ENCODE measurements at places on chromosomes 5 and 9.

DNA sequence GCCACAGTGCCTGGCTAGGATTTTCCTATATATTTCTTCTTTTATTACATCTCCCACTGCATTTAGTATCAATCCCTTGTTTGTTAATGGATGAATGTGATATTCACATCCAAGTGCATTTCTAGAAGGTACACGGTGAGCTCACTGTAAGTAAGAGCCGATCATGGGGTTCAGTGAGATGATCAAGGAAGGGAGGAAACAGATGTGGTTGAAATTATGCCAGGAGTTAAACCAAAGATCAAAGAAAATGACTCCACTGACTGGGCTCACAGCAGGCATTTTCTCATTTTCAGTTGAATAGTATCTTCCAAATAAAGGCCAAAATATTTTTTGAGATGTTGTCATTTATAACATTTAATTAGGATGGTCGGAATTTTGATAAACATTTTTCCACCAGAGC lies 97.8 kb downstream of the CFAP90 start:
- H3K4me3 ChIP-seq = no peak overlapping the region
- H3K36me3 ChIP-seq = no peaks in the 10 kb centered on the region
- H3K27me3 ChIP-seq = no peaks in the 10 kb centered on the region
- H3K4me1 ChIP-seq = no peaks in the 10 kb centered on the region

GRCh38 chr5:149429839-149430721 lies 51.0 kb upstream of the IL17B start:
- peak; percentile 69 for DNase-seq
- no peak overlapping the region for H3K4me3 ChIP-seq

GRCh38 chr9:18568973-18569372 lies 95.0 kb downstream of the ADAMTSL1 start:
- no peaks in the 10 kb centered on the region for H3K4me1 ChIP-seq
- no peak overlapping the region for H3K27ac ChIP-seq
- DNase-seq = no peak
- no peak overlapping the region for H3K4me3 ChIP-seq

- no peak overlapping the region for H3K27ac ChIP-seq
- no peak overlapping the region for H3K4me3 ChIP-seq
- H3K27me3 ChIP-seq = no peaks in the 10 kb centered on the region
- no peaks in the 10 kb centered on the region for H3K36me3 ChIP-seq
- H3K4me1 ChIP-seq = no peaks in the 10 kb centered on the region
These were observed 83.0 kb downstream of the SMC2 start for GRCh38 chr9:104177003-104177611.

- H3K36me3 ChIP-seq = no peaks in the 10 kb centered on the region
- H3K4me3 ChIP-seq = no peak overlapping the region
- DNase-seq = no peak
These were observed 26.2 kb downstream of the SLC35A4 start for GRCh38 chr5:140590861-140591260.

- H3K27ac ChIP-seq = no peak overlapping the region
- H3K36me3 ChIP-seq = no peaks in the 10 kb centered on the region
- DNase-seq = no peak
- no peak overlapping the region for H3K4me3 ChIP-seq
- no peaks in the 10 kb centered on the region for H3K27me3 ChIP-seq
- H3K4me1 ChIP-seq = peaks cover 3% of the 10 kb centered on the region
These were observed 306.7 kb upstream of the BRINP1 start for GRCh38 chr9:119675951-119676350.

DNA sequence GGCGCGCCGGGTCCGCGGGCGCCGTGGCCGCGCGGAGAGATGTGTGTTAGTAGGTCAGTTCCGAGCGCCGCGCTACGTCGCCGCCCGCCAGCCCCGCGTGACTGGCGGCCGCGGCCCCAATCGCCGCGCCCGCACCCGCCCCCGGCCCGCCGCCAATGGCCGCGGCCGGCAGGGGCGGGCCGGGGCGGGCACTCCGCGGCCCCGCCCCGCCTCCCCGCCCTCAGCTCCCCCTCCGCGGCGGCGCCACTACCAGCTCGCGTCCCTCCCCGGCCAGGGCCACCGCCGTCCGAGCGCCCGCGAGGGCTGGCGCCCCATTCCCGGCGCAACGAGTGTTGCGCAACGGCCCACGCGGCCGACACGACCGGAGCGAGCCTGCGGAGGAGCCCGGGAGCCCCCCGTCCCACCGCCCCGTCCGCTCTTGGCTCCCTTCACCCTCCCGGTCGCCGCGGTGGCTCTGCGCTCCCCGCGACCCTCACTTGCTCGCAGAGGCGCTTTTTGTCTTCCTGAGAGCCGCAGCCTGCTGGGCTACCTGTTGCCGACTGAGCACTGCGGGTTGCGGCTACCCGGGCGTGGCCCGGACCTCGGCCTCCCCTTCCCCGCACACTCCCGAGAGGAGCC lies at the start of gene NFIL3:
Gene NFIL3 (minus strand): TSS at position 48 of the 618 bp plus-strand sequence. CDS start 13,098 bp downstream, outside the sequence.
- H3K27ac ChIP-seq = peak within 1 kb of the TSS; percentile 100
- peaks cover 9% of the 10 kb centered on the region for H3K4me1 ChIP-seq
- DNase-seq = peak; percentile 89
- H3K4me3 ChIP-seq = peak within 1 kb of the TSS; percentile 74
- H3K36me3 ChIP-seq = no peaks in the 10 kb centered on the region

GRCh38 chr5:125185740-125186139 lies 439.3 kb upstream of the ZNF608 start:
- H3K27me3 ChIP-seq = no peaks in the 10 kb centered on the region
- H3K4me3 ChIP-seq = no peak overlapping the region
- no peak for DNase-seq

DNA sequence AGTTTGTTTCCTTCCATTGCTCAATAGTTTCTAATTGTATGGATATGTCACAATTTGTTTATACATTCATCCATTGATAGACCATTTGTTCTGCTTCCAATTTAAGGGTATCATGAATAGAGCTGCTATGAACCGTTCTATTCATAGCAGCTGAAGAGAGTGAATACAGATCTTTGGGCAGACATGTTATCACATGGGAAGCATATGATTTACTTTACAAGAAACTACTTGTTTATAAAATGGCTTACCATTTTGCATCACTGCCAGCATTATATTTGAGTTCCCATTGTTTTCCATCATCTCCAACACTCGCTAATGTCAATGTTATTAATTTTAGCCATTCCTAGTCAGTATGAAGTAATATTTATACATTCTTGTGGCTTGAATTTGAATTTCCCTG lies 549.0 kb downstream of the MAT2B start:
- no peak overlapping the region for H3K27ac ChIP-seq
- H3K4me3 ChIP-seq = no peak overlapping the region
- no peaks in the 10 kb centered on the region for H3K4me1 ChIP-seq

DNA sequence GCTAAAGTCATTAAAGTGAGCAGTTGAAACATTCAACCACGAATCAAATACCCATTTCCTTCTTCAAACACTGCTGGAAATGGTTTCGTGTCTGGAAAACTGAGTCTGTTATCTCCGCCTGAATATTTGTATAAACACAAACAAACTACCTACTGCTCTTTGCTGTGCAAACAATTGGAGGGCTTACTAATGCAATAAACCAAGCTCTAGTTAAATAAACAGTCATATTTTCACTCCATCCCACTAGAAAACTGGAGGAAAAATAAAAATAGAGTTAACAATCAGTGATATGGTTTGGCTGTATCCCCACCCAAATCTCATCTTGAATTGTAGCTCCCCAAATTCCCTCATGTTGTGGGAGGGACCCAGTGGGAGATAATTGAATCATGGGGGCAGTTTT lies 397.6 kb downstream of the RASEF start:
- no peak for DNase-seq
- no peaks in the 10 kb centered on the region for H3K4me1 ChIP-seq
- no peak overlapping the region for H3K4me3 ChIP-seq
- H3K36me3 ChIP-seq = no peaks in the 10 kb centered on the region
- H3K27ac ChIP-seq = no peak overlapping the region

DNA sequence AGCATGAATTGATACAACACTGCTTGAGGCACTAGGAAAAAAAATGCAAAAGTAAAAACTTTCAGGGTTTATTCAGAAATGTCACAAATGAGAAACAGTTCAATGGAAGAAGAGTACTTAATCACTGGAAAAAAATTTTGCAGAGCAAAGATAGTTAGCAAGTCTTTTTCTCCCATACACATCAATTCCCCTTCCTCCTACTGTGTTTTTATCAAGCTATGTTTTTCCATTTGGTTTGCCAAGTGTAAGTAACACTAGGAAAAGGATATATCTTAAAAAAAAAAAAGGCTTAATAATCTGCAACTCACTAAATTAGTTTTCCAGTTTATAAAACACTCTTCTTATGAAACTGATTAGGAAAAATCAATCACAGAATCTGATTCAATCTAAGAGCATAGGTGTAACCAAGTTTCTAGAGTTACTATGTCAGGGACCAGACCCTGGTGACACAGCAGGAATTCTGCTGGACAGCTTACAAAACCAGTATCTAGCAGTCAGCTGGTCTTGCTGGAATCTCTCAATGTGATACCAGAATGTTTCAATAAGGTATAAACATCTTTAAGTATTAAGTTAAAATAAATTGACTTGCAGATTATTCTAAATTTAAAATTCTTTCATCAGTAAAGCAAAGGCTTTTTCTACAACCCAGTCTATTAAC lies 34.7 kb downstream of the RNF145 start:
- no peaks in the 10 kb centered on the region for H3K36me3 ChIP-seq
- H3K4me1 ChIP-seq = peaks cover 2% of the 10 kb centered on the region
- no peaks in the 10 kb centered on the region for H3K27me3 ChIP-seq

DNA sequence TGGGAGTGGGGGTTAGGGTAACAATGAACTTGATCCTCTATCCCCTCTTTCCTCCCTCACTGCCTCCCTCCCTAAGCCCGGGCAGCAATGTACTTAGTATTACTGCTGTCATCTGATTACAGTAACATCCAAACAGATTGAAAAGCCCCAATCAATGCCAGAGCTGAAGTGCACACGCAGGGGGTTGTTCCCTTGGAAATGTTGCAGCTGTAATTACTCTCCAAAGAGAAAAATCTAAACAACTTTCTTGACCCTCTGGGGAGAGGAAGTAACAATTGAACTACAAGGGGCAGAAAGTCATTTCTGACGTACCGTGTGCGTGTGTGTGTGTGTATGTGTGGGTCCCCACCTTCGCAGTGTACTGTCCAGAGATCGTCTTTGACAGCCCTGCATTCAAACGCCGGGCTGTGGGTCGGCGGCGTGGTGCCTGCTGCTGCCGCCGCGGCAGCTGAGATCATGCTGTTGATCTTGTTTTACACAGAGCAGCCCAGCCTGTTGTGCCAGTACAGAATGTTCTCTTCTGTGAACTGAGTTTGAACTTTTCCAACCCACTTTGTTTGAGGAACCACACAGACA lies 66.0 kb upstream of the KLF9 start:
- H3K27ac ChIP-seq = peak overlapping the region; percentile 81
- no peak overlapping the region for H3K4me3 ChIP-seq
- peaks cover 26% of the 10 kb centered on the region for H3K4me1 ChIP-seq
- no peaks in the 10 kb centered on the region for H3K27me3 ChIP-seq
- no peaks in the 10 kb centered on the region for H3K36me3 ChIP-seq

DNA sequence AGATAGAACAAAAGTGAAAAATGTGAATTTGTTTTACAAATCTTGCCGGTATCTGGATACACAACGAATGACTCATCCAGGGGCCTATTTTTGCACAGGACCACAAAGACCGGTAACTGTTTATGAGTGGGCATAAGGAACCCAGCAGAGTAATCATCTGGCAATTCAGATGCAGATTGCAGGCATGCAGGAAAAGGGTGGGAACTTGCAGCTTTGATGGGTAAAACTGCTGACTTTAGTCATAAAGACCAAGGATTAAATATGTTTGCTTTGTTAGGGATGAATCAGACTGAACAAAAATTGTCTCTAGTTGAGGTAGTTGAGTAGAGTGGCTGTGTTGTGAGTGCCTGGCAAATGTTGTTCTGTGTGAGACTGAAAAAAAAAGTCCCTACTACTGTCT lies 309.6 kb upstream of the CCNH start:
- H3K4me1 ChIP-seq = no peaks in the 10 kb centered on the region
- H3K27me3 ChIP-seq = no peaks in the 10 kb centered on the region
- no peaks in the 10 kb centered on the region for H3K36me3 ChIP-seq
- no peak overlapping the region for H3K27ac ChIP-seq

- H3K4me1 ChIP-seq = peaks cover 1% of the 10 kb centered on the region
- no peak overlapping the region for H3K27ac ChIP-seq
- no peaks in the 10 kb centered on the region for H3K27me3 ChIP-seq
- no peaks in the 10 kb centered on the region for H3K36me3 ChIP-seq
- DNase-seq = no peak
- H3K4me3 ChIP-seq = no peak overlapping the region
These were observed 296.7 kb downstream of the ARL15 start for GRCh38 chr5:54013556-54014194.

DNA sequence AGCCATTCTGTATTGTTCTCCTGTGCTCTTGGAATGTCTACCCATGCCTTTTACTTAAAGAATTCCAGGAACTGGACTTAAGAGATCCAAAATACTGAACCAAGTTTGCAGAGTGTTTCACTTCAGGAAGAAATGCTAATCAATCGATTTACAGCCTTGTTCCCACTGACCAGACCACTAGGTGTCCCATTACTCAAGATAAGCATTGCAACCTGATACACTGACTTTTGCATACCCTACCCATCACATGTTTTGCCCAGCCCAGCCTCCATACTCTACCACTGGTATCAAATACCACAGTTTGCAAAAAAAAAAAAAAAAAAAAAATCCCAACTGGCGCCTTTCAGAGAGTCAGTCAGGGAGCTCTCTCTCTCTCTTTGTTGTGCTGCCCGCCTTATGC lies 550.8 kb downstream of the CDH9 start:
- no peaks in the 10 kb centered on the region for H3K27me3 ChIP-seq
- H3K36me3 ChIP-seq = no peaks in the 10 kb centered on the region
- no peaks in the 10 kb centered on the region for H3K4me1 ChIP-seq

GRCh38 chr5:134580001-134580460 lies 52.6 kb downstream of the SAR1B start:
- no peak for DNase-seq
- no peaks in the 10 kb centered on the region for H3K4me1 ChIP-seq
- no peak overlapping the region for H3K4me3 ChIP-seq
- no peak overlapping the region for H3K27ac ChIP-seq
- no peaks in the 10 kb centered on the region for H3K36me3 ChIP-seq

DNA sequence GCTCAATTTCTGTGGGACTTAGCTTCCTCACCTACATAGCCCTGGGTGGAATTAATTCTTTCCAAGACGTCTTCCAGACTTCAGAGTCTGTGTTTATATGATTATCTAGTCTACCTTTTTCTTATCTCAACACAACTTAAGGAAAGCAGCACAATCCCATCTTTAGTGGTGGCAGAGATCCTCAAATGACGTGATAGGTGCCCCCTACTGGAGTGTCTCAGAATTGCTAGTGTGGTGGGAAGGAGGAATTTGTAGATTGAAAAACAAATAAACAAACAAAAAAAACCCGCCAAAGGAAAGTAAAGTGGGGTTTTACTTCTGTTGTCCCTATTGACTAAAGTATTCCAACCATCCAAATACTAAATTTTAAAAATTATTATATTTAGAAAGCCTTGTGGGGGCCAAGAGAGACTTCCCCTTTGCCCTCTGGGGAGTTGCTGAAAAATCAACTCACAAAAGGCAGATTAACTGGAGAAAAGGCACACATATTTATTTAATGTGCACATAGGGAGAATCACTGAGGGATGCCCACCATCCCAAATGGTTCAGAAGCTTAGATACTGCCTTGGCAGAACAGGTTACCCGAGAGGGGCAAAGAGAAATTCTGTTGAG lies 283.3 kb downstream of the TMEM167A start:
- no peaks in the 10 kb centered on the region for H3K4me1 ChIP-seq
- DNase-seq = no peak
- no peaks in the 10 kb centered on the region for H3K27me3 ChIP-seq
- H3K4me3 ChIP-seq = no peak overlapping the region

- H3K4me1 ChIP-seq = peaks cover 7% of the 10 kb centered on the region
- no peak for DNase-seq
- H3K36me3 ChIP-seq = peaks cover 2% of the 10 kb centered on the region
These were observed 10.8 kb downstream of the SEPTIN8 start for GRCh38 chr5:132766020-132766805.

GRCh38 chr9:96460882-96461281 lies 10.9 kb downstream of the HABP4 start:
- H3K4me1 ChIP-seq = no peaks in the 10 kb centered on the region
- H3K27ac ChIP-seq = no peak overlapping the region
- no peaks in the 10 kb centered on the region for H3K27me3 ChIP-seq
- H3K4me3 ChIP-seq = no peak overlapping the region
- no peak for DNase-seq

Data from ovary (tissue), 10 donors.